ENCODE measurements at places on chromosomes 16 and 17. TPM values are rescaled to one million over a fixed set of nuclear protein-coding genes. Genes with fewer than 3 reads are reported as not detected.
A peak's percentile ranks its signal among the peaks of the same experiment; 100 is the strongest.

DNA sequence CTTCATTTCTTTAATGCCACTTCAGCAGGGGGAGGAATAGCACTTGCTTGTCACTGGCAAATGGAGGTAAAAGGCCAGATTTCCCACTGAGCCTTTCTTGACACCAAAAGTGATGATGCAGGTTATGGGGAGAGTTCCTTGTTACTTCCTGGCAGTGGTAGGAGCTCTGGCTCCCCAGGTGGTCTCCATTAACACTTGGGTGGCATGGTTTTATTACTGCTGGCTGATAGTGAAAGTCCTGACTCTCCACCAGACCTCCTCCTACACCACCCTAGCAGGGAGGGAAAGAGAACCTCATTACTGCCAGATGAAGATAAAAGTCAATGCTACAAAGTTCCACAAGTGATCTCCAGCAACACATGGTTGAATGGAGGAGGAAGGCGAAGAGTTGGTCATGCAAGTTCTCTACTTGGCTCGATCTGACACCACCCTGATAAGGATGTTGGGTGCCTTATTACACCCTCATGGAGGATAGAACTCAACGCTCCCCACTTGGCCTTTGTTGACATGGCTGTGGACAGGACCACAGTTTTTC is 152.7 kb upstream of the GNAO1 start:
- H3K4me1 ChIP-seq = no peaks in the 10 kb centered on the region
- H3K4me3 ChIP-seq = no peak overlapping the region
- no peak for DNase-seq
- no peaks in the 10 kb centered on the region for H3K27me3 ChIP-seq

The RRAD gene
- 1.1 TPM for total RNA-seq

The FNDC8 gene
- total RNA-seq = not detected

GRCh38 chr17:17648762-17649161 is 32.5 kb upstream of the RAI1 start:
- no peak for DNase-seq
- no peak overlapping the region for H3K4me3 ChIP-seq
- H3K27ac ChIP-seq = peak overlapping the region; percentile 32
- H3K27me3 ChIP-seq = no peaks in the 10 kb centered on the region
- H3K36me3 ChIP-seq = no peaks in the 10 kb centered on the region

- 0 out of 2 replicates have a peak, but pooled peaks cover 2% of the 10 kb centered on the region for H3K4me1 ChIP-seq
- H3K4me3 ChIP-seq = no peak overlapping the region
- no peak overlapping the region for H3K27ac ChIP-seq
- H3K27me3 ChIP-seq = no peaks in the 10 kb centered on the region
- DNase-seq = no peak
These were observed 23.3 kb downstream of the QPRT start for GRCh38 chr16:29702269-29702668.

DNA sequence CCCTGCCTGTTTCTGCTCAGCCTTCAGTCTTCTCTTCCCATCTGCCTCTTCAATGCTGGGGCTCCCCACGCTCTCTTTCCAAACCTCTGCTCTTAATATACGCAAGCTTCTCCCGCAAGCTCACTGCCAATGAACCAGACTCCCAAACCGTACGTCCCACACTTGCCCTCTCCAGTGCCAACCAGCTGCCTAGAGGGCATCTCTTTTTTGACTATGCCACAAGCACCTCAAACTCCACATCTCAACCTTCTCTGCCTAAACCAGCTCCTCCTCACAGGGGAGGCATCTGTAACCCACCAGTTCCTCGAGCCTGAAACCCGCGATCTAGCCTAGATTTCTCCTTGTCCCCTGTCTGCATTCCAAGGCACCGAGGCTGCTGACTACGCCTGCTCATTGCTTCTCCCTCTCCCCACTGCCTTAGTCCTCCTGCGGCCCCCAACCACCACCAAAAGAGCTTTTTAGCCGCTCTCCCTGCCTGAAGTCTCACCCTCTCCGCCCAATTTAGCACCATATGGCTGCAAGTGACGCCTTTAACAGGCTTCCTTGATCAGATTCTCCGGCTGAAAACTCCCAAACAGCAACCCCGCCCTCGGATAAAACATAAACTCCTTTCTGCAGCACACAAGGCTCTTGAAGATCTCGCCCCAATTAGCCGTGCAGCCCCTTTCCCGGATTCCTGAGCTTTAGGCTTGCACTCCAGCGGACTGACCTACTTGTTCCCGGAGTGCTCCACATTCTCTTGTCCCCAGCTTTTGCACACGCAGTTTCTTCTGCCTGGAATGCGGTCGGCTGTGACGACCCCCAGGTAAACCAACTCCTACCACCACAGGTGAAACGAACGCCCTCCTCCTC is 1.5 kb downstream of the GGA2 start:
- peaks cover 15% of the 10 kb centered on the region for H3K4me1 ChIP-seq
- H3K27ac ChIP-seq = peak overlapping the region; percentile 73
- H3K4me3 ChIP-seq = peak overlapping the region; percentile 76
- H3K27me3 ChIP-seq = no peaks in the 10 kb centered on the region
- no peaks in the 10 kb centered on the region for H3K36me3 ChIP-seq
- no peak for DNase-seq

- no peak overlapping the region for H3K4me3 ChIP-seq
- no peaks in the 10 kb centered on the region for H3K36me3 ChIP-seq
- DNase-seq = no peak
- no peak overlapping the region for H3K27ac ChIP-seq
- no peaks in the 10 kb centered on the region for H3K27me3 ChIP-seq
These were observed 4.8 kb upstream of the ABCC3 start for GRCh38 chr17:50629902-50630301.

The SLC47A1 gene
- 0.72 TPM for total RNA-seq

GRCh38 chr17:73639932-73640331 is 4.3 kb downstream of the SDK2 start:
- H3K36me3 ChIP-seq = no peaks in the 10 kb centered on the region
- no peak overlapping the region for H3K4me3 ChIP-seq
- no peak for DNase-seq
- H3K4me1 ChIP-seq = 0 out of 2 replicates have a peak, but pooled peaks cover 9% of the 10 kb centered on the region
- H3K27me3 ChIP-seq = peaks cover 6% of the 10 kb centered on the region

DNA sequence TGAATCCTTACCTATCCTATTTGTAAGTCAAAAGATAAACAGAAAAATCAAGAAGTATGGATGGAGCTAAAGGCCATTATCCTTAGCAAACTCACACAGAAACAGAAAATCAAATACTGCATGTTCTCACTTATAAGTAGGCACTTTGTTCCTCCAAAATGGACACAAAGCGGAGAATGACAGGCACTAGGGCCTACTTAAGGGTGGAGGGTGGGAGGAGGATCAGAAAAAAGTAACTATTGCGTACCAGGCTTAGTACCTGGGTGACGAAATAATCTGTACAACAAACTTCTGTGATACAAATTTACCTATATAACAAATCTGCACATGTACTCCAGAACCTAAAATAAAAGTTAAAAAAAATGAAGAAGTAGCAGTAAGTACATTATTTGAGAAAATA is 164.3 kb downstream of the PARN start:
- no peaks in the 10 kb centered on the region for H3K27me3 ChIP-seq
- DNase-seq = no peak
- H3K4me1 ChIP-seq = no peaks in the 10 kb centered on the region

GRCh38 chr17:7803981-7804380 is 30.0 kb upstream of the KDM6B start:
- no peaks in the 10 kb centered on the region for H3K36me3 ChIP-seq
- no peaks in the 10 kb centered on the region for H3K27me3 ChIP-seq
- H3K4me1 ChIP-seq = no peaks in the 10 kb centered on the region
- no peak overlapping the region for H3K4me3 ChIP-seq
- no peak for DNase-seq
- no peak overlapping the region for H3K27ac ChIP-seq

DNA sequence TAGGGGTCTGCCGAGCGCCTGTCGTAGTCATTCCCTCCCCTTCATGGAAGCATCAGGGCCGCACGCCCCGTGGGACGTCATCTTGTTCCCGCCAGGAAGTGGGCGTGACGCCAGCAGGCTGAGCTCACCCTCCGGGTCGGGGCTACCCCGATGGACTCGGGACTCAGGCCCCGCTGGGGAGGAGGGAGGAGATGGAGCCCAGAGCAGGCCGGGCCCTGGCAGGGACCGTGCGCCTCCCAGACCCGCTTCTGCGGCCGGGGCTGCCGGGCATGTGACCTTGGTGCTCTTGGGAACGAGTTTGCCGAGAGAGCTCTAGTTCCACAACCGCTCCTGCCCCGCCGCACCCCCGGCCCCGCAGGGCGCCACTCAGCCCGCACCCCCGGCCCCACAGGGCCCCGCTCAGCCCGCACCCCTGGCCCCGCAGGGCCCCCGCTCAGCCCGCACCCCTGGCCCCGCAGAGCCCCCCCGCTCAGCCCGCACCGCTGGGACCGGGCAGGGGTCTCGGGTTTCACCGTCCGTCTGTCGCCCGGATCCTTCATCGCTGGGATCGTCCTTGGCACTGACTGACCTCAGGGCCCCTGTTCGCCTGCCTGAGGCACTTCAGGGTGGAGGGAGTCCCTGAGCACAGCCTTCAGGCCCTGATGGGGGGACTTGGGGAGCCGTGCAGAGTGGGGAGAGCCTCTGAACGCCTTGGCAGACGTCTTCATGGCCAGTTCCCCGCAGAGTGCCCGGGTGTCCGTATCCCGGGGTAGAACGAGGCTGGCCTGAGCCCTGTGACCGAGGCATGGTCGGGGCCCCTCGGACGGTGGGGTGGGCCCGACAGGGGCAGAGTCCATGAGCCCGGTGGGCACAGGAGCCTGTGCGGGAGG is 5.8 kb downstream of the CACNA1H start:
- no peak overlapping the region for H3K27ac ChIP-seq
- H3K36me3 ChIP-seq = no peaks in the 10 kb centered on the region
- no peak for DNase-seq
- H3K4me3 ChIP-seq = no peak overlapping the region

DNA sequence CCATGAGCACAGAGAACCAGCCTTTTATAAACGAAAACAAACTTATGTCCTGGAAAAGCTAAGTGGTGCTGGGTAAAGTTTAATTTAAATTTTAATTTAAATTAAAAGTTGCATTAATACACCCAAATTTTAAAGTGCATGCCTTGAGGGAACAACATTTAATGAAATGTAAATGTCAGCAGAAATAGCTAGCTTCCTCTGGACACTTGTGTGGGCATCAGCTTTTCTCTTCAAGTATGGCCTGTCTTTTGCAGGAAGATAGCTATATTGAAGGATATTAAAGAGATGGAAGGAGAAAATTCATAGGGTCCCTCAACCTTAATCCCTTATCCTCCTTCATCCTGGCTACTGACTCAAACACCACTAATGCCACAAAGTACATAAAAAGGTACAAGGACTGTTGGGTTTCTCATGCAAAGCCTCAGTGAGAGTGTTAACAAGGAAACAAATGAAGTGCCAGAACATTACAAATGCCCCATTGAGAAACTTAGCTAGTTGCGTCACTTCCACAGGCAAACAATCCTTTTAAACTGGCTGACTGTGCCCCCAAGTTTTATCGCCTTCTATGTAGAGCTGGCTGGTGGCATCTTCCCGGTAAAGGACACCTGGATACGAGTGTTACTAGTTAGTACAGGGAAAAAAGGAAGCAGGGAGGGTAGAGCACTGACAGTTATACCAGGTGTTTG is 14.1 kb downstream of the PHF12 start:
- DNase-seq = peak; percentile 17
- H3K36me3 ChIP-seq = peaks cover 2% of the 10 kb centered on the region
- no peak overlapping the region for H3K27ac ChIP-seq

DNA sequence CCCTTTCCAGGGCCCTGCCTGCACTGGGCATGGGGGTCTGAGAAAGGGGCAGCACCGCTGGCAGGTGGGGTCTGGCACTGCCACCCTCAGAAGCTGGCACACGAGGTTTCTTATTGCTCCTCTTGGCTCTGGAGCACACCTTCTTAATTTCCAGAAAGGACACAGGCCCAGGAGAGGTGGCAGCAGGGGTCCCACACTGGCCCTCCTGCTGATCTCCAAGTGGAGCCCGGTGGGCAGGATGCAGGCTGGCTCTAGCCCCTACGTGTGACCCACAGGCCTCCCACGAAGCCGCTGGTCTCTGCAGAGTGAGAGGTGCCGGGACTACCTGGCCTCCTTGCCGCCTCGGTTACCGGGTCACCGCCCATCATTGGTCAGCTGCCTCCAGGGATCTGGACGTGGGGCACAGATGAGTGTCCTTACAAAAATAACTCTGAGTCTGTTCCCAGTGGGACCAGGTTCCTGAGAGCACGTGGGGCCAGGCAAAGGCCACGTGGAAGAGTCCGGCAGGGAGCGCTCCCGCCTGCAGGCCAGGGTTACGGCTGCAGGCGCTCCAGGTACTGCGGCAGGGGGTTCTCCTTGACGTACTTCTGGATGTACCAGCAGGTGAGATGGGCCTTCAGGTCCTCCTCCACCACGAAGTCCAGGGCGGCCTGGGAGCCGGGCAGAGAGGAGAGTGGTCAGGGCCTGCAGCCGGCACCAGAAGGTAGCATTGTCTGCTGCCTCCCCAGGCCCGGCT is 10.3 kb downstream of the NATD1 start:
- no peaks in the 10 kb centered on the region for H3K27me3 ChIP-seq
- H3K36me3 ChIP-seq = no peaks in the 10 kb centered on the region
- peaks cover 14% of the 10 kb centered on the region for H3K4me1 ChIP-seq
- no peak overlapping the region for H3K4me3 ChIP-seq
- H3K27ac ChIP-seq = no peak overlapping the region

The SLC22A31 gene
- total RNA-seq = 6.7 TPM

The CD300E gene
- not detected for total RNA-seq

The TMEM114 gene
- total RNA-seq = not detected

- H3K36me3 ChIP-seq = no peaks in the 10 kb centered on the region
- H3K4me3 ChIP-seq = no peak overlapping the region
- H3K27ac ChIP-seq = no peak overlapping the region
- H3K27me3 ChIP-seq = no peaks in the 10 kb centered on the region
- no peak for DNase-seq
These were observed 33.1 kb downstream of the N4BP1 start for GRCh38 chr16:48576927-48577326.

The IRX3 gene
- 63.2 TPM for total RNA-seq

The TVP23A gene
- total RNA-seq = not detected

DNA sequence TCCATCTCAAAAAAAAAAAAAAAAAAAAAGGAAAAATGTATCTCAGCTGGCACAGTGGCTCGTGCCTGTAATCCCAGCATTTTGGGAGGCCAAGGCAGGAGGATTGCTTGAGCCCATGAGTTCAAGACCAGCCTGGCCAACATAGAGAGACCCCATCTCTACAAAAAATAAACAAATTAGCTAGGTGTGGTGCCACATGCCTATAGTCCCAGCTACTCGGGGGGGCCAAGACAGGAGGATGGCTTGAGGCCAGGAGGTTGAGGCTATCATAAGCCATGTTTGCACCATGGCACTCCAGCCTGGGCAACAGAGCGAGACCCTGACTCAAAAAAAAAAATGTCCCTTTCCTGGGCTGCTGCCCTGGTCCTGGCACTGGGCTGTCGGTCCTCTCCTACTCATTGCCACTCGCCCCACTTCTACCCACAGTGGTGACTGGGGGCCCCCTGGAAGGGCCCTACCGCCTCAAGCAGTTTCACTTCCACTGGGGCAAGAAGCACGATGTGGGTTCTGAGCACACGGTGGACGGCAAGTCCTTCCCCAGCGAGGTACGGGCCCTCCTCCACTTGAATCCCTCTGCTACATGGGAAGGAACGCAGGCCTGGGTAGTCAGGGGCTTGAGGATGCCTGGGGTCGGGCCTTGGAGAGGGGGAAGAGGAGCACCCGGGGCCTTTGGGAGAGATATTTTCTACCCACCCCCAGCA is 6.1 kb downstream of the CA7 start:
- peaks cover 17% of the 10 kb centered on the region for H3K4me1 ChIP-seq
- H3K27me3 ChIP-seq = no peaks in the 10 kb centered on the region
- H3K36me3 ChIP-seq = no peaks in the 10 kb centered on the region
- no peak overlapping the region for H3K27ac ChIP-seq

The SYNGR3 gene
- total RNA-seq = 3.3 TPM

- peak overlapping the region; percentile 12 for H3K27ac ChIP-seq
- no peaks in the 10 kb centered on the region for H3K27me3 ChIP-seq
- no peaks in the 10 kb centered on the region for H3K36me3 ChIP-seq
- peaks cover 59% of the 10 kb centered on the region for H3K4me1 ChIP-seq
These were observed 52.1 kb upstream of the TOB1 start for GRCh38 chr17:50918071-50918932.
